ENCODE measurements at places on chromosomes 7 and 10.

DNA sequence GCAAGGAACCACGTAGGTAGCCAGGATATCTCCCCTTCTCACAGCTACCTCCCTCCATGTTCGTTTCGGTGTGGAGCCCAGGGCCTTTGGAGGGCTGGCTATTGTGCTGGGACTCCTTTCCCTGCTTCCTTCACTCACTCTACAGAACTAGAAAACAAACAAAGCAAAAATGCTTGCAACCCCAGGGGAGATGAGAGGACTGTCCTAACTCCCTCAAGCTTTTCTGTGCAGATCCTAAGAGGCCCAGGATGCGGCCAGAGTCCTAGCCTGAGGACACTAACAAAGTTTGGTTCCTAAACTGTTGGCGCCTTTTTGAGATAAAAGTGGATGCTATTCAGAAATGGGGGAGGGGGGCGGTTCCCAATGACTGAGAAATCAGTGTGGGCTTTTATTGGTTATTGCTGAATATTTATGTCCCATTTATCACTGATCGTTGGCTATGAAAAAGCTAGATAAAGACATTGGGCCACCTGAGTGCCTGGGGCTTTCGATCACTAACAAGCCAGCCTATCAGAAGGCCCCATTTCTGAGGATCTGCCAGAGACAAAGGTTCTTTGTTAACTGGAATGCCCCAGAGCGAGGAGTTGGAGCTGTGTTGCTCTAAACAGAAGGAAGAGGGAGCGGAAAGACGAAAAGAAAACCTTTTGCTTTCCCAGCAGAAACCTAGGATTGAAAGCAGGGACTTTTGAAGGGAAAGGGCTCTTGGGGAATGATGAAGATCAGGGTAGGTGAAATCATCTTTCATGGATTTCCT lies 95.2 kb upstream of the EGR2 start:
- DNase-seq, result no peak

GRCh38 chr7:92888-93672 lies 99.3 kb upstream of the FAM20C start:
- no peak for DNase-seq

- no peak for DNase-seq
Observed at GRCh38 chr10:93390306-93391090, 91.6 kb downstream of the MYOF start.

- no peak for DNase-seq
Observed at GRCh38 chr7:117776224-117776623, 97.0 kb downstream of the CTTNBP2 start.

DNA sequence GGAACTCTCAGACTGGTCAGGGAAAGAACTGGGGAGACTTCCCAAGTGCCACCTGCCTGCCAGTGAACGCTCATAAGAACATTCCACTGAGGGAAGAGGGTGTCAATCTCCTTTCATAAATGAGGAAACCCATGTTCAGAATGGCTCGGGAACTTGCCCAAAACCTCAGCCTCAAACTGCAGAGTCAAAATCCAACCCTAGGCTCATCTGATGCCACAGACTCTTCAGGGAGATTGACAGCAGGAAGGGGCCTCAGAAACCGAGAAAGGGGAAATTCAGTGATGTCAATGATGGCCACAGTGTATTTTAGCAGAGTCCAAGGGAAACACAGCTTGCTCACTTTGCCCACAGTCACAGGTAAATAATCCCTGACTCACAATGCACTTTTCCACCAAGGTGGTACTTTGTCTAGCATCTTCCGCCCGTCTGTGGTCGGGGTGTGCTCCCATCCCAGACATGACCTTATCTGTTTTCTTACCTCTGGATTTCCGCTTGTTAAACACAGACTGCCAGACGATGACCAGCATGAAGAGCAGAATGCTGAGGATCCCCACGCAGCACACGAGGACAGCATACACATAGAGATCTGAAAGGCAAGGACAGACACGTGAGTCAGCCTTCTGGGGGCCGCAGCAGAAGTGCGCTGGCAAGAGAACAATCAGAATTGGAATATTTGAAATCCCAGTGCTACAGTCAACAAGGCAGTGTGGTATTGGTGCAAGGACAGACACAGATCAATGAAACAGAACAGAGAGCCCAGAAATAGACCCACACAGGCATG lies 38.4 kb downstream of the VSTM4 start:
- DNase-seq, result no peak

DNA sequence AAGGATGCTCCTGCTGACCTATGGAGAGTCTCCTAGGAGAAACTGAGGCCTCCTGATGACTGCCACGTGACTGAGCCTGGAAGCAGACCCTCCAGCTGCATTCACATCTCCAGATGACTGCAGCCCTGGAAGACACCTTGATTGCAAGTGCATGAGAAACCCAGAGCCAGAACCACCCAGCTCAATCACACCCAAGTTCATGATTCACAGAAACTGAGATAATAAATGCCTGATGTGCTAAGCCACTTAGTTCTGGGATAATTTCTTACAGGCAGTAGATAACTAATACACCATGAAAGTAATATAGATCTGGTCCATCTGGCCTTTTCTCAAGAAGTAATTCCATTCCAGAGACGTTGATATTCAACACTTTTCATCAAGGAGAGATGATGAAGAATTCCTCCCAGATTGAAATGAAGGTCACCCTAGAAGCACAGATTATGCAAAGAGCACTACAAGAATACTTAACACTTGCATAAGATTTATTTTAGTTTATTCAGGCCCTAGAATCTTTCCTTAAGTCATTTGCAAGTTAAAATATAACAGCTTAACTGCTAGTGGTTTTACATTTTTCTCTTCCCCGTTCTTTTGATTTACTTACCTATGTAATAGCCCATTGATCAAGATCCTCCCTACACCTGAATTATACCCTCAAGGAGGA lies 208.2 kb upstream of the INHBA start:
- DNase-seq, result no peak

DNA sequence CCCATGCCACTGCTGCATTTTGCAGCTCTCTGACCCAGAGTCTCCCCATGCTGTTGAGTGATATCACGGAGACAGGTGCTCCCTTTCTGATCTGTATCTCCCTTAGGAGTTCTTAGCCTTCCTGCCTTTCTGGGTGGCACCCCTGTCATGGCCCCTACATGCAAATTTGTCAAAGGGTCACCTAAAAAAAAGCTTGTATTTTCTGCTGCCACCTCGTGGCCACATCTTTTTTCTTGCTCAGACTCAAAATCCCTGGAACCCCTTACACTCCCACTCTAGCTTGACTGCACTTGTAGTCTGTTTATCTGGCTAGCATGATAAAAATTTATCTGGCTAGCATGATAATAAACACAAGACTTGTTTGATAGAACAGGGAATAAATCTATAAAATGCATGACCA lies 809.1 kb downstream of the SORCS1 start:
- no peak for DNase-seq

- no peak for DNase-seq
Observed at GRCh38 chr7:47414342-47415317, 167.3 kb downstream of the TNS3 start.

- peak; percentile 18 for DNase-seq
Observed at GRCh38 chr10:98186681-98187080, 52.2 kb downstream of the R3HCC1L start.

DNA sequence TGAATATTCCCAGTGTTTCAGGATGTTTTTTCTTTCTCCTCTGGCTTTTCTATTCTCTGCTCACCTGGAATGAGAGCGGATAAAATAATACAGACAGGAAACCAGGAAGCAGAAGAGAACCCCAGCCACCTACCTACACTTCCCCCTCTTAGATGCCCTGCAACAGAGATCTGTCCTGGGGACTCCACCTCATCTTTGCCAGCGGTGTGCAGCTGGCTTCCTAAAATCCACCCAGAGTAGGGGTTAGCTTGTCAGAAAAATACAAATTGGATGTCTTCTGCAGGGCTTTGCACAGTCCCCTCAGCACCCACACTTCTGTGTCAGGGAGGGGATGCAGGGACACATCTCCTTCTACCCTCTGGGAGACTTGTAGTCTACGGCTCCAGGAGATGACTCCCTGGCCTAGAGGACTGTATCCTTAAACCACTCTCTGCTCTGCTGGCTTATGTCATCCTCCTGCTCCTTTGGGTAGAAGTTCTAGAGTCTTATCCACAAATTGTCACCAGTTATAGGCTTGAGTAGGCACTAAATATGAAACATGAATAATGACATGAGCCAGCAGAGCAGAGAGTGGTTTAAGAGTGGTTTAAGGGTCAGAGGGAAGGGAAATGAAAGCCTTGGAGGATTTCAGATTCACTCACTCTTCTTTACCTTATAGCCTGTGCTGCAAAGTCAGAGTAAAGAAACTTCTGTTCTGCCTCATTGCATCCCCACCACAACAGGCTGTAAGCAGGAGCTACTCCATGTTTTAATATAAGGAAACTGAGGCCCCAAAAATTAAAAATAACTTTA lies 749.4 kb downstream of the AUTS2 start:
- DNase-seq, result no peak

GRCh38 chr7:93890041-93890463 lies 501 bp downstream of the TFPI2 start:
- peak; percentile 54 for DNase-seq

DNA sequence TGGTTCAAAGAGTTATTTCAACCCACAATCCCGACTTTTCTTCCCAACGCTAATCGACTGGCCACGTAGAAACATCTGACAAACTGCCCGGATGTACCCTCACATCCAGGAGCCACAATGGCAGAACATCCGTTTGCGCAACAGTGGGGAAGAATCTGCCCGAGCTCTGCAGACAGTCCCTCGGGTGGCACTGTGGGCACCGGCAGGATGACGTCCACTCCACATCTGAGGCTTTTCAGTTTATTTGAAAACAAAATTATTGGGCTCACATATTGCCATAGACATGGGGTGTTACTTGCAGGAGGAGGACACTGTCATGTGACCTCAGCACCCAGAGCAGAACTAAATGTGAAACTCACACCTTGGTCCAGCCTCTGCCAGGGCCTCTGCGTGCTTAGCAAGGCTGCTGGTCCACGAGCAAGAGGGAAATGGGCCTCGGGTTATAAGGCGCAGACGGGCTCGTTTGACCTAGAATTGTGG lies 84.1 kb downstream of the MKI67 start:
- DNase-seq, result no peak

DNA sequence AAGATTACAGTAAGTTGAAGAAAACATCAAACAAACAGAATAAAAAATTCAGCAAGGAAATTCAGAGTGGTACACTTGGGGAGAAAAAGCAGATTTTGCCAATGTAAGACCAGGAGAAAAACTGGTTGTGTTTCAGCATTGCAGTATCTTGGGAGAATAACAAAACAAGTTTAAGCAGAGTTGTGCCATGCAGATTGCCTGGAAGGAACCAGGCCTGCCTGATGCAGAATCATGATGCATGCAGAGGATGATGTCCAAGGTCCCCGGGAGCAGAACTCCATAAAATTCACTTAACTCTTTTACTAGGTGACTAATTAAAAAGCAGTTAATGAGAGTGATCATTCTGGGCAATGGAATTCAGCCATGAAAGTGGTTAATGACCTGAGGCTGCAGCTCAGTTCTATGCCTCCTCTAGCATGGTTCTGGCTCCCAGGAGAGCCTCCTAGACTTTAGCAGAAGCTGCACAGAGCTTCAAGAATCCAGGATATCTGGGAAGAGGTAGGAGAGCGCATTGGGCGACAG lies 379.7 kb upstream of the C7orf33 start:
- no peak for DNase-seq

DNA sequence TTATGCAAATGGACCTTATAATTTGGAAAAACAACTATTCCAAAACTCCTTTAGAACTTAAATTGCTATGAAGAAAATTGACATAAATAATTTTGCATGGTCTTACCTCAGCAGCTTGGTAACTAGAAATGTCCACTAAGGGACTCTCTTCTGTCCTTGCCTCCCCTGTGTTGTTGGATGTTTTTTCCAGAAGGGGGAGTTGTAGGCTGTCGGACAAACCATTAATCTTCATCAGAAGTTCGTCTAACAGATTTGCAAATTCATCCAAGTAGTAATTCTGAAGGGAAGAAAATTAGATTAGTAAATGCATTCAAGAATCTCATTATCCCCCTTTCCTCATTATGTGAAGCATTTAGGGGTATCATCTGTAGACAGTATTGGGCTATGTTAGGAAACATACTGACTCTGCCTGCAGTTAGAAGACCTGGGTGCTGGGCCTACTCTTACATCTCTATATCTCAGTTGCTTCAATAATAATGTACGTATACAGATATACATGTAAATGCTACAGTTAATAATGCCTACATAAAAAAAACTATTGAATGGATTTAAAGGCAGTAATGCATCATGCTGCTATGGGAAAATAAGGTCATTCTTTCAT lies 155.6 kb downstream of the PKD1L1 start:
- peak; percentile 53 for DNase-seq

GRCh38 chr10:132493756-132494290 lies 43.8 kb upstream of the INPP5A start:
- DNase-seq, result no peak

GRCh38 chr7:149289856-149290255 lies 27.9 kb downstream of the ZNF783 start:
- no peak for DNase-seq
